ENCODE measurements at places on chromosomes 1 and 21. TPM values are rescaled to one million over a fixed set of nuclear protein-coding genes. Genes with fewer than 3 reads are reported as not detected.

NTRK1 gene
- polyA plus RNA-seq = 3.1 TPM

PYCR2 gene
- polyA plus RNA-seq = 80.7 TPM

KAZN gene
- 5.7 TPM for polyA plus RNA-seq

ATAD3C gene
- 2.8 TPM for polyA plus RNA-seq

RNF223 gene
- polyA plus RNA-seq = 0.37 TPM

Measured in thymus (tissue), 14 donors.